ENCODE measurements at places on chromosomes 5 and 9. TPM values are rescaled to one million over a fixed set of nuclear protein-coding genes. Genes with fewer than 3 reads are reported as not detected.

The ZBTB26 gene
- 2.1 TPM for total RNA-seq

The C1QTNF2 gene
- total RNA-seq = not detected

The RASGRF2 gene
- total RNA-seq = 0.21 TPM

The C1QTNF3 gene
- 0.43 TPM for total RNA-seq

The HTR1A gene
- not detected for total RNA-seq

The PIP5K1B gene
- total RNA-seq = not detected

The GALNT12 gene
- total RNA-seq = 3.6 TPM

The GFRA3 gene
- total RNA-seq = not detected

The DIRAS2 gene
- 0.72 TPM for total RNA-seq

The SCGB3A2 gene
- total RNA-seq = not detected

Measured in tracheal epithelial cell (primary cell).